ENCODE measurements at places on chromosomes 4 and X.

DNA sequence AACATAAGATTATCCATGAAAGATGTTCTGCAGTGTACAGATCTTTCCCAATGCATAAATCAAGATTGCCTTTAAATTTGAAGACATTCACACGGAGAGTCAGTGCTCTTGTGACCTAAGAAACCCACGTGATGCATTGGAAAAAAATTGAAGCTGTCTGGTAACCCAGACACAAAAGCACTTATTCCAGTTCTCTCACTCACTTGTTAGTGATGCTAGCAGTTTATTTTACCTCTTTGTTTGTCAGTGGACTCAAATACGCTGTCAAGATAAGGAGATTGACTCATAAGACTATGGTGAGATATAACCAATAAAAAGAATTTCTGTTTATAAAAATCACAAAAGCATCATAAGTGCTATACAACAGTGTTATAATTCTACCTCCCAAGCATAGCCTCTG lies 245.8 kb upstream of the SMIM31 start:
- DNase-seq: no peak

DNA sequence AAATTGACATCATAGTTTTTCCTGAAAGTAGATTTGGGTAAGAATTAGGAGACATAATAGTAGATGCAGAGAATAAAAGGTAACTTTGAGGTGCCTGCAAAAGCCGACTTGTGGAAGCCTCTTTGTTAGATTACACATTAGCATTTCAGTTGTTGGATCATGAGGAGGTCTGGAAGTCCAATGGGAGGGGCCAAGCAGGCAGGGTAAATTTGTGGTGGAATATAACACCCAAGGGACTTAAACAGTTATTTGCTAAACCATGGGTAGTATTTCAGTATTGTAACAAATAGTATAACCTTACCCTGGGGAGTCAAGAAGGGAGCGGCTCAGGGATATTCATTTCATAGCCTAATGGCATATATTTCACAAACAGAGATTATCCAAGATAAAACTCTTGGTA lies 810.7 kb upstream of the AMOT start:
- no peak for DNase-seq

GRCh38 chr4:110681381-110681780 lies 58.5 kb upstream of the PITX2 start:
- DNase-seq: no peak

DNA sequence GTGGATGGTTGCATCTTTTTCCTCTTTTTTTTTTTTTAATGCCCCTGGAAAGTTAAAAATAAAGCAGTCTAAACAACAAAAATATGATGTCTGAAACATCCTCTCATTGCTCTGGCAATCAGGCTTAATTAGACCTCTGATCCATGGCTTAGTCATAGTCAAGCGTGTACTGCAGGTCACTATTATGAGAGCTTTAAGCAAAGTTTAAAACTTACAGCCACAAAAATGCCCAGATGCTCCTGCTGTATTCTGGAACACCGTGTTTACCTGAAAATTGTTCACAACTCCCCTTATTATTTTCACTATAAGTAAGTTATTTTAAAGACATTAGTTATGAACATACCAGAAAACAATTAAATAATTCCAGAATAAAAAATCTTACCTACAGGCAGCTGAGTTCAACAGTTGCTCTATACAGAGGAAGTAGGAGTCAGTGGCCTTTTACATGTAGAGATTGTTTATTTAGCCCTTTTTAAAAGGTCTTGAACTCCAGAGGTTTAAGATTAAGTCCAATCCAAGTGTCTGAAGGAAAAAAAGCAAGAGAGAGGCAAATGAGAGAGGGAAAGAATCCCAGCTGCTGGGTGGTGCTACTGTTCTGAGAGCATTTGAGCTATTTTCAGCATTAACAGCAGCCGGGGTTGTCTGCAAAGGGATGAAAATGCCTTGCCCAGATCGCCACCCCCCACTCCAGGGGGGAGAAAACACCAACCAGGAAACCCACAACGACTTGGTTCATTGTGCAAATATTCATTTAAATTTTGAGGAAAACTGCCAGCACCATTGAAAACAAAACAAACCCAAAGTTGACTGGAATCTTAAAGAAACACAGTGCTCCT lies 36.9 kb downstream of the SORBS2 start:
- no peak for DNase-seq

- DNase-seq: no peak
Observed at GRCh38 chrX:118523920-118524319, 28.3 kb downstream of the DOCK11 start.

- no peak for DNase-seq
Observed at GRCh38 chr4:2385516-2385915, 32.9 kb downstream of the ZFYVE28 start.

Measured in right atrium auricular region (tissue), 2 donors.